ENCODE measurements at places on chromosomes 4 and X. TPM values are rescaled to one million over a fixed set of nuclear protein-coding genes. Genes with fewer than 3 reads are reported as not detected.

GPR50 gene
- total RNA-seq, result 1.6 TPM

KCND1 gene
- total RNA-seq, result 6.8 TPM

WAS gene
- total RNA-seq, result 0.63 TPM

ARHGAP24 gene
- total RNA-seq, result 0.31 TPM

TCEAL6 gene
- total RNA-seq, result not detected

DNA sequence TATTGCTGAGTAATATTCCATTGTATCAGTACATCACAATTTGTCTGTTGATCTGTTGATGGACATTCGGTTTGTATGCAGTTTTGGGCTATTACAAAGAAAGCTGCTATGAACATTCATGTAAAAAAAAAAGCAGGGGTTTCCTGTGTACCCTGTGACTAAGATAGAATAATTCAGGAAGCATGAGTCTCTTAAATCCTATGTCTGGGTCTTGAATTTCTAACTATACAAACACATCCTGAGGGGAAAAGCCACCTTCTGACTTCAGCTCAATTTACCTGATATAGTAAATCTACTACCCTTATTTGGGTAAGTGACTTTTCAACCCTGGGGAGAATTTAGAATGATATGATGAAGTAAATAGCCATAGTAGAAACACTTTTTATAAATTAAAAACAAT is 94.6 kb upstream of the FUNDC1 start:
- H3K27me3 ChIP-seq, result no peaks in the 10 kb centered on the region
- H3K36me3 ChIP-seq, result no peaks in the 10 kb centered on the region
- DNase-seq, result no peak
- H3K27ac ChIP-seq, result no peak overlapping the region
- H3K4me1 ChIP-seq, result no peaks in the 10 kb centered on the region

GRCh38 chrX:21295246-21295820 is 78.9 kb upstream of the CNKSR2 start:
- H3K4me1 ChIP-seq, result no peaks in the 10 kb centered on the region
- DNase-seq, result no peak
- H3K27me3 ChIP-seq, result no peaks in the 10 kb centered on the region
- H3K4me3 ChIP-seq, result no peak overlapping the region

- H3K27ac ChIP-seq, result no peak overlapping the region
- H3K27me3 ChIP-seq, result no peaks in the 10 kb centered on the region
- no peaks in the 10 kb centered on the region for H3K4me1 ChIP-seq
- H3K4me3 ChIP-seq, result no peak overlapping the region
- no peak for DNase-seq
These were observed 90.3 kb downstream of the ARX start for GRCh38 chrX:24925430-24925829.

GRCh38 chrX:39710776-39711175 is 387.0 kb downstream of the BCOR start:
- H3K27me3 ChIP-seq, result no peaks in the 10 kb centered on the region
- no peak overlapping the region for H3K4me3 ChIP-seq
- H3K36me3 ChIP-seq, result no peaks in the 10 kb centered on the region
- no peak overlapping the region for H3K27ac ChIP-seq
- no peaks in the 10 kb centered on the region for H3K4me1 ChIP-seq
- DNase-seq, result no peak

DNA sequence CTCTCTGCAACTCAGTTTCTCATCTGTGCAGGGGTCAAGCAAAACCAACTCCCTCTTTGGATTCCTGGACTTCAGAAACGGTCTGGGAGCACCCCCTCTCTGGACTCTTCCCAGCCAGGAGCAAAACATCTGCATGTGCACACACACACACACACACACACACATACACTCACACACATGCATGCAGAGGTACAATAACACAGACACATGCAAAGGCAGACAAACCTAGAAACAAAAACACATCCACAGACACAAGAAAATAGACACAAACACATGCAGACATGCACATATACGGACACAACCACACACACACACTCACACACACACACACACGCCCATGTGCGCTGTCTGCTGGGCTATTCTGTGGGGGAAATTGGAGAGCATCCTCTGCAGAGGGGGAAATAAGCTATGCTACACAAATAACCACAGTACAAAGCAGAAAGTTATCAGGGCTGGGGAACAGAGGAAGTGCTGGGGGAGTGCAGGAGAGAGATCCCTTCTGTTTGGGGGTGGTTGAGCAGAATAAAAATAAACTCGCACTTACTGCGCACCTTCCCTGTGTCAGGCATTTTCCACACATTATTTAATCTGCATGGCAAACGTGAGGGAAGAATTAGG is 19.9 kb downstream of the IQSEC2 start:
- no peak overlapping the region for H3K27ac ChIP-seq
- no peak for DNase-seq
- H3K36me3 ChIP-seq, result no peaks in the 10 kb centered on the region
- H3K4me1 ChIP-seq, result peaks cover 5% of the 10 kb centered on the region

- peaks cover 4% of the 10 kb centered on the region for H3K4me1 ChIP-seq
- H3K27ac ChIP-seq, result no peak overlapping the region
- peaks cover 15% of the 10 kb centered on the region for H3K27me3 ChIP-seq
- H3K36me3 ChIP-seq, result no peaks in the 10 kb centered on the region
These were observed 58.8 kb upstream of the ENPEP start for GRCh38 chr4:110417136-110417535.

GRCh38 chr4:7344636-7345155 is 90.0 kb downstream of the PSAPL1 start:
- no peaks in the 10 kb centered on the region for H3K36me3 ChIP-seq
- H3K4me3 ChIP-seq, result no peak overlapping the region
- H3K27ac ChIP-seq, result no peak overlapping the region
- H3K27me3 ChIP-seq, result no peaks in the 10 kb centered on the region
- no peaks in the 10 kb centered on the region for H3K4me1 ChIP-seq

DNA sequence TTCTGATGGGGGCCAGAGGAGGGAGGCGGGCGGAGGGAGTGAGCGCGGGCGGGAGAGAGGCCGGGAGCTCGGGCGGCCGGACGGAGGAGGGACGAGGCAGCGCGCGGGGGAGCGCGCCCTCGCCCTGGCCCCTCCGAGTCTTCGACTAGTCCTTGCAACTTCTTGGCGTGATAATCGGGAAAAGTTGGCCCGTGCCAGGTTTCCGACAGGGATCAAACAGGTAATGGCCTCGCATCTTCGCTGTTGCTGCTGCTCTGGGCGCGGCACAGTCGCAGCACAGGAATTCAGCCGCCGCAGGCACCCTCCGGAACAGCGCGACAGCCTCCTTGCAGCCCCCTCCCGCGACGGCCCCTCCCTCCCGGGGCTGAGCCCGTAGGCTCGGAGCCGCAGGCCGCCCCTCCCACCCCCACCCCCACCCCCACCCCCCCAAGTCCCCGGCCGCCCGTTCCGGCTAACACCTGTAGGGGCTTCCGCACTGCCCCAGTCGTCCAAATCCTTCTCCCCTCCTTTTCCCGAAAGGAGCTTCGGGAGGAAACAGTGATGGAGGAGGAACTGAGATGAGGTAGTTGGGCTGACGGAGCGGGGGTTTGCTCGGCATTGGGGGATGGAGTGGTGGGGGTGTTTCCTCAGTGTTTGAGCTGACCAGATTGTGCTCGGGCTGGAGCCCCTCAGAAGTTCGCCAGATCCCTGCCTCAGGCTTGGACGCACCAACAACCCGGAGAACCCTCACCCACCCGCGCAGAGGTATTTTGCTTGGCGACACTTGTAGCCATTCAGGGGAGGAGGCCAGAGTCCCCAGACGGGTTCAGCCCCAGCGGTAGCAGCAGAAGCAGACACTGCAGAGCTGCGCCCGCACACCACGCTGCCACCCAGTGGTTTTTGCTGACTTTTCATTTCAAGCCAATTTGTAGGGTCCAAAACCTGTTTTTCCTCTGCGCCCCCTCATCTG is at the start of gene FGF13:
Gene FGF13 (minus strand): TSS at position 319 of the 949 bp plus-strand sequence. CDS start 714 bp downstream, outside the sequence.
- peak; percentile 21 for DNase-seq
- H3K36me3 ChIP-seq, result no peaks in the 10 kb centered on the region

DNA sequence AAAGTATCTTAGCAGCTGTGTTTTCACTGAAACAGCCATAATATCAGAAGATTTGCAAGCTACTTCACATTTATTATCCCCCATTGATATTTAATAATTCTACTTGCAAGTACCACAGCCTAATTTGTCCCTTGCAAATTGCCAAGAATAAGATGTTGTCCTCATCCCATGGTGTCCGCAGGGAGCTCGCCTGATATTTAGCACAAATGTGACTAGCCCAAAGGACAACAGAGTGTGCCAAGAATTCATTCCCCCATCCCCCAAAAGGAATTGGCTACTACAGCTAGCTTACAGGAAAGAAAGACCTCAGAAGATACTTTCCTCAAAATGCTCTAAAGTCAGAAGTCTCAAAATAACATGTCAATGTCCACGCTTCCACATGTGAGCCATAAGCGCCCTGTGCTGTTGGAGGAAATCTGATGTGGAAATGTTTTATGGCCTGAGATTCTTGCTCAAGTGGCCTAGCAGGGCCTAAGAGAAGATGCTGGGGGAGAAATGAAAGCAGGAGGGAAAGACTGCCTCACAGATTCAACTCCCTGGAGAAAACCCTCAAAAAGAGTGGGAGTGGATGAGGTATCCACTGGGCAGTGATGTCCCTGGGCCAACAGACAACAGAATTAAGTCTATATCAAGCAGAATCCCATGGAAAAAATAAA is 111.4 kb downstream of the SH3KBP1 start:
- no peaks in the 10 kb centered on the region for H3K36me3 ChIP-seq
- H3K4me3 ChIP-seq, result no peak overlapping the region
- no peak overlapping the region for H3K27ac ChIP-seq
- no peak for DNase-seq
- peaks cover 2% of the 10 kb centered on the region for H3K4me1 ChIP-seq

GRCh38 chr4:123974386-123975149 is 578.0 kb downstream of the SPRY1 start:
- peaks cover 6% of the 10 kb centered on the region for H3K36me3 ChIP-seq
- H3K27me3 ChIP-seq, result no peaks in the 10 kb centered on the region
- no peak overlapping the region for H3K4me3 ChIP-seq

GRCh38 chr4:2350982-2351381 is 67.5 kb downstream of the ZFYVE28 start:
- H3K4me3 ChIP-seq, result no peak overlapping the region
- no peaks in the 10 kb centered on the region for H3K27me3 ChIP-seq
- peak; percentile 36 for DNase-seq
- H3K4me1 ChIP-seq, result no peaks in the 10 kb centered on the region

GRCh38 chr4:28248269-28248668 is 1387.6 kb downstream of the STIM2 start:
- H3K36me3 ChIP-seq, result no peaks in the 10 kb centered on the region
- H3K4me1 ChIP-seq, result no peaks in the 10 kb centered on the region
- DNase-seq, result no peak
- no peaks in the 10 kb centered on the region for H3K27me3 ChIP-seq
- H3K4me3 ChIP-seq, result no peak overlapping the region

GRCh38 chr4:114187592-114187991 is 208.1 kb upstream of the ARSJ start:
- no peak for DNase-seq
- H3K27me3 ChIP-seq, result no peaks in the 10 kb centered on the region
- H3K36me3 ChIP-seq, result no peaks in the 10 kb centered on the region
- no peaks in the 10 kb centered on the region for H3K4me1 ChIP-seq

GRCh38 chrX:24173115-24173847 is 23.8 kb downstream of the ZFX start:
- no peak for DNase-seq
- H3K4me1 ChIP-seq, result peaks cover 2% of the 10 kb centered on the region
- no peaks in the 10 kb centered on the region for H3K27me3 ChIP-seq

- H3K27me3 ChIP-seq, result no peaks in the 10 kb centered on the region
- H3K36me3 ChIP-seq, result no peaks in the 10 kb centered on the region
- no peak overlapping the region for H3K27ac ChIP-seq
- DNase-seq, result no peak
- H3K4me1 ChIP-seq, result no peaks in the 10 kb centered on the region
These were observed 844.2 kb downstream of the RAPGEF2 start for GRCh38 chr4:159946983-159947615.

GRCh38 chr4:4641661-4642495 is 100.0 kb upstream of the STX18 start:
- peaks cover 4% of the 10 kb centered on the region for H3K27me3 ChIP-seq
- H3K27ac ChIP-seq, result no peak overlapping the region
- 0 out of 2 replicates have a peak overlapping the region, but pooled peaks have one; percentile 14 for H3K4me3 ChIP-seq

- H3K27ac ChIP-seq, result no peak overlapping the region
- no peak for DNase-seq
- no peaks in the 10 kb centered on the region for H3K27me3 ChIP-seq
- H3K4me3 ChIP-seq, result no peak overlapping the region
These were observed 312.6 kb upstream of the FTHL17 start for GRCh38 chrX:31384471-31384870.

DNA sequence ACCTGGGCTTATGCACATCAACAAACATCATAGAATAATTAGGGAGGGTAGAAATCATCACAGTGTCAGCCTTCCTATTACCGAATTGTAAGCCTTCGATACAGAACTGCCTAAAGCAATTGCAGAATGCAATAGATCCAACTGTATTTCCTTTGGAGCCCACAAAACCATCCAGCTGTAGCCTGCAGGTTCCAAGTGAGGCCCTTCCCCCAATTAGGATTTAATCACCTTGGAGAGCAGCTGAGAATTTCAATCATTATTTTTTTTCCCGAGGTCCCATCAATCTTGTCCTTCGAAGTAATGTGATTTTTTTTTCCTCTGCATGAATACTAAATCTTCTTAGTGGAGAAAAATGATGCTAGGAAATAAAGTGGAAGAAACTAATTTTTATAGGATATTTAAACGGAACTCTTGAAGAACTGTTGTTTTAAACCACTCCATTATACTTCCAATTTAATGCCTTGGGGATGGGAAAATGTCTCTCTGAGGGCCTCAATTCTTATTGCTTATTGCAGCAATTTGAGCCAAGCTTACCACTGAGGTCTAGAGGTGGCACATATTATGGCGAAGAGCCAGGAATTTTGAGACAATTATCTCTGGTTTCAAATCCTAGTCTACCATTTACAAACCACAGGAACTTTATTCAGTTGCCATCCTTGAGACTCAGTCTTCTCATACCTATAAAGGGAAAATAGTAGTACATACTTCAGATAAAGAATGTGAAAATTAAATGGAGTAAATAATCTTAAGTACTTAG is 953.4 kb upstream of the IGFBP7 start:
- H3K4me3 ChIP-seq, result no peak overlapping the region
- no peaks in the 10 kb centered on the region for H3K27me3 ChIP-seq
- no peak for DNase-seq
- no peaks in the 10 kb centered on the region for H3K4me1 ChIP-seq
- H3K27ac ChIP-seq, result no peak overlapping the region

GRCh38 chr4:104615926-104616325 is 121.2 kb upstream of the CXXC4 start:
- H3K27ac ChIP-seq, result no peak overlapping the region
- H3K4me1 ChIP-seq, result peaks cover 9% of the 10 kb centered on the region
- no peaks in the 10 kb centered on the region for H3K36me3 ChIP-seq

GRCh38 chr4:116839826-116840225 is 245.6 kb downstream of the TRAM1L1 start:
- H3K27ac ChIP-seq, result no peak overlapping the region
- DNase-seq, result no peak
- H3K36me3 ChIP-seq, result no peaks in the 10 kb centered on the region
- no peaks in the 10 kb centered on the region for H3K27me3 ChIP-seq
- no peak overlapping the region for H3K4me3 ChIP-seq

- H3K27ac ChIP-seq, result no peak overlapping the region
- no peaks in the 10 kb centered on the region for H3K36me3 ChIP-seq
- DNase-seq, result no peak
- H3K4me1 ChIP-seq, result no peaks in the 10 kb centered on the region
These were observed 3.7 kb upstream of the LCORL start for GRCh38 chr4:18025288-18025687.
